ENCODE measurements at places on chromosomes 7 and 10.

DNA sequence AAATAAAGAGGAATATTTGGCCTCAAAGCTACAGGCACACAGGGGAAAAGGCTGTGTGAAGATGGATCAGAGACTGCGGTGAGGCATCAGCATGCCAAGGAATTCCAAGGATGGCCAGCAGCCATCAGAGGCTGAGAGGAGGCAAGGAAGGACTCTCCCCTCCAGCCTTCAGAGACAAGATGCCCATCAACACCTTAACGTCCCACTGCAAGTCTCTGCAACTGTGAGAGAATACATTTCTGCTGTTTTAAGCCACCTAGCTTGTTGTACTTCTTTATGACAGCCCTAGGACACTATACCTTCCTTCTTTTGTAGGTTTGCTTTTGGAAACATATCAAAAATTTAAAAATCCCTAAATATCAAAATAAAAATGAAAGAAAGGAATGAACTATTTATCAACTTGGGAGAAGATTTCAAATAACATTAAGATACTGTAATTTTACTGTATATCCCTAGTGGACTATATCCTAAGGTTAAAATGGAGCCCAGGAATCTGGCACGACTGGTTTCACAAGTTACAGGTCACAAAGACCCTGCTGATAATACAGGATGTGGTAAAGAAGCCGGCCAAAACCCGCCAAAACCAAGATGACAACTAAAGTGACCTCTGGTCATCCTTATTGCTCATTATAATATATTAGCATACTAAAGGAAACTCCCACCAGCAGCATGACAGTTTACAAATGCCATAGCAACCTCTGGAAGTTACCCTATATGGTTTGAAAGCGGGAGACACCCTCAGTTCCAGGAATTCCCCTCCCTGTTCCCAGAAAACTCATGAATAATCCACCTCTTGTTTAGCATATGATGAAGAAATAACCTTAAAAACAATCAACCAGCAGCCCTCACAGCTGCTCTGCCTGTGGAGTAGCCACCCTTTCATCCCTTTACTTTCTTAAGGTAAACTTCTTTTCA, 185.2 kb downstream of the AVL9 start:
- DNase-seq = no peak

DNA sequence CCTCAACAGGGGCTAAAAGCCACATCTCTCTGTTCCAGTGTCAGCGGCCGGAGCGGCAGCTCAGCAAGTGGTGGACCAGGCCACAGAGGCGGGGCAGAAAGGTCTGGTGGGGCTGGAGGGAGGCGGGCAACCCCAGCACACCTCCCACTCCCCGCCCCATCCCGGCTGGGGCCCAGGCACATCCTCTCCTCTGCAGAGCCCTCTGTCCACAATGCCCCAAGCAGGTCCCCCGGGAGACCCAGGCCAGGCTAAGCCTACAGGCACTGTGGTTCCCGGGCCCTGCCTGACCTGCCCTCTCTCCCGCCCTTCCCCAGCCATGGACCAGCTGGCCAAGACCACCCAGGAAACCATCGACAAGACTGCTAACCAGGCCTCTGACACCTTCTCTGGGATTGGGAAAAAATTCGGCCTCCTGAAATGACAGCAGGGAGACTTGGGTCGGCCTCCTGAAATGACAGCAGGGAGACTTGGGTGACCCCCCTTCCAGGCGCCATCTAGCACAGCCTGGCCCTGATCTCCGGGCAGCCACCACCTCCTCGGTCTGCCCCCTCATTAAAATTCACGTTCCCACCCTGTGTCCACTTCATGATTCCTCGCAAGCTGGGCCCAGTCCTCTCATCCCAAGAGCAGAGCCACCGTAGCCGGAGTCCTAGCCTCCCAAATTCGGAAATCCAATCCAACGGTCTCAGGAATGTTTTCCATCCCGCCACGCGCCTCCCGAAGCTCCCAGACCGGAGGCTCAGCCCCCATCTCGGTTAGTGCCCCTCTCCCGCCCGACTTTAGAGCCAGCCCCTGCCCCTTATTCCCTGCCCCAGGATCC, 2.1 kb downstream of the ADIRF start:
- no peak for DNase-seq

GRCh38 chr10:77816311-77816710, 110.2 kb downstream of the DLG5 start:
- DNase-seq = no peak

- no peak for DNase-seq
Measured at GRCh38 chr10:79069325-79070080, 737 bp downstream of the ZMIZ1 start.

- DNase-seq = no peak
Measured at GRCh38 chr7:154475864-154476263, 423.7 kb downstream of the DPP6 start.

DNA sequence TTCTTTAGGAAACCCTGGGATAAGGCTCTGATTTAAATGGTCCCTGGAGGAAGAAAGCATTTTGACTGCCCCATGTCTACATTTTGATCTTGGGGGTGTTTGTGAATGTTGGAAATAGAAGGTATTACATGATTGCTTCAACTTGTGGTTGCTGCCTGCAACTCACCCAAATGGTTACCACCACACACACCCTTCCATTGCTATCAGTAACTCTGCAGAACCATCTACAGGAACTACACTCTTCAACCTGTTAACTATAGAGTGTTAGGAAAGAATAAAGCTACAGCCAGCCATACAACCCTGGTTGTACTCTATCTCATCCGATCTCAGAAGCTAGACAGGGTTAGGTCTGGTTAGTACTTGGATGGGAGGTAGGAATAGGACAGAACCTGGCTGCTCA, 71.2 kb downstream of the APBB1IP start:
- no peak for DNase-seq

- no peak for DNase-seq
Measured at GRCh38 chr7:64945503-64946175, 42.6 kb downstream of the ZNF273 start.

DNA sequence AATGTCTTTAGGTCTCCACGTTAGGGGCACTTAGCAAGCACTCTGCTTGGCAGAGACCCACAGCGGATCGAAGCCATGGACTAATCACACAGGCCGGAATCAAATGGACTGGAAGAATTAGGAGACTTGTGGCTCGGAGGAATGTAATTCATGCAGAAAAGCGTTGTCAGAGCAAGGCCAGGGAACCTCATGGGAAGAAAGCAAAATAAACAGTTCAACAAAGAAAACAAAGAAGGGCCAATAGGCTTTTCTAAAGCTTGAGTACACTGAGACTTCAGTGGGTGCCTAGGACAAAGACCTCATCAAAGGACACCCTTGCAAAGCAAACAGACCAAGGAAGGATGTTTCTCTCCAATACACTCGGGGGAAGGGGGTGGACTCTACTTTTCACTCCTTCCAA, 171.1 kb downstream of the GLI3 start:
- DNase-seq = no peak

DNA sequence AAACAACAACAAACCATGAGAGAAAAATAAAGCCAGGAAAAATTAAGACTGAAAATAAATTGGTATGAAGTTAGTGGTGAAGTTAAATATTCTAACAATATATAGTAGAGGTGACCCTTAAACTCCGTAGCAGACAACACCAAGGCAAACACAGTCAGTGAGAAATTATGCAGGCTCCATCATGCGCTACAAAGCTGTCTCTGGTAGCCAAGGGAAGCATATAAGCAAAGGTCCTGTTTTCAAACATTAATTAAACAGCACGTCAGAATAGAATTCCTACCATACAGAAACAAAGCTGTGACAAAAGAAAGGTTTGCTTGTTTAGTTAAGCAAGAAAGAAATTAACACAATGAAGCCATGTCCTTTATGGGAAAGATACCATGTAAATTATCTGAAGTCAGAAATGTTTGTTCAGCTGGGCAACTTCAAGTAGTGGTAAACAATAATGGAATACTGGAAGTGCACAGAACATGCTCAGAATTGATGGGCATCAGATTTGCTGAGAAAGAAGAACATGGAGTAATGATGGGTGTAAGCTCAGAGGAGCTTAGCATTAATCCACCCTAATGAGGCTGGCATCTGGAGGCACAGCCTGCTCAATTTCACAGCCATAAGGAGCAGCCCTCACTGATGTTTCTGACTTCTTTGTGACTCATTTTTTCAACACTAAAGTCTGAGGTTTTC, 75.7 kb downstream of the IGF2BP3 start:
- no peak for DNase-seq

Measured in glomerular endothelial cell (primary cell).